ENCODE measurements at places on chromosomes 2 and 18.

- DNase-seq, result no peak
Observed at GRCh38 chr2:43086451-43087221, 139.8 kb downstream of the ZFP36L2 start.

DNA sequence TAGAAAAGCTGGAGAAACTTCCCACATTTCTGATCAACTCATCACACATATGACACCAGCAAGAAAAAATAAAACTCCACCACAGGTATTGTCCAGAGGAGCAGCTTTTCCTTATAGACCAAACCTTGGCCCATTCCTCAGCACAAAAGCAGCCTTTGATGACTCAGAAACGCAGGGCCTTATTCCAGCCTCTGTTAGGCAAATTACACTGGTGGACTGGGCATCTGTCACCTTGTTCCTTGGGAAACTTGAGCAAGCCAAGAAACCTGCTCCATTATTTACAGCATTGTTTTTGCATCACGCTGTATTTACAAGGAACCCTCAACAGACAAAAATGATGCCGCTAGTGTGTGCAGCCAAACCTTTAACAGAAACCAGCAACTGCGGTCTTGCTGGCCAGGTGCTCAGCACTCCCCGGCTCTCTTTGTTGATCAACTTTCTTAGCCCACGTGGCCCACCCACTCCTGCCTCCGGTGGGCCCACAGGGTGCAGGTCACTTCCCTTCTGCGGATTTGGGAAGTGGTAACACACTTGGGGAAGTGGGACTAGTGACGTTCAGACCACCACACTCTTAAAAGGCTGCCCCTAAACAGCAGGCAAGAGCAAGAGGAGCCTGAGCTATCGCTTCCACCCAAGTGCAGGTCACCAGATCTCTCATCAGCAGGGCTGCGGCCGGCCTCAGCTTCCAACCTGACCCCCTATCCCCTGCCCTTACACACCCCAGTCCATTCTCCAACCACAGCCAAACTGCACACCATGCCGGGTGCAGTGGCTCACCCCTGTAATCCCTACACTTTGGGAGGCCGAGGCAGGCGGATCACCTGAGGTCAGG lies 1.5 kb downstream of the AP1S3 start:
- peak; percentile 69 for DNase-seq

- DNase-seq, result no peak
Observed at GRCh38 chr2:1995987-1996386, 251.7 kb upstream of the PXDN start.

- no peak for DNase-seq
Observed at GRCh38 chr2:127661949-127662510, 13.3 kb downstream of the LIMS2 start.

DNA sequence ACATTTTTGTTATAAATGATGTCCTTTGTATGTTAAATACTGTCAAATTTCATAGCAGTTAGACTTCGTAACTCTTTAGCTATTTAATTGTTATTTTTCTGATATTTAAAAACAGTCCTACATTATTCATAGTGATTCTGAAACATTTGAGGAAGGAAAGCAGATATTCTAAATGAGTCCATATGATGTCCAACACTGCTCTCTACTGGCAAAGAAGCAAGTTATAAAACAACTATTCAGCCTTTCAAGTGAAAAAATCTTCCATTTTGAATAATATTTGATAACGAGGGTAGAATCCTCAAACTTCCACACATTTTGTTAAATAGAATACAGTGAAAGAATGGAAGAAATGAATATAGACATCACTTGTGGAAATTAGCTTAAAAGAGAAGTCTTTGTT lies 220.8 kb downstream of the GULP1 start:
- no peak for DNase-seq

DNA sequence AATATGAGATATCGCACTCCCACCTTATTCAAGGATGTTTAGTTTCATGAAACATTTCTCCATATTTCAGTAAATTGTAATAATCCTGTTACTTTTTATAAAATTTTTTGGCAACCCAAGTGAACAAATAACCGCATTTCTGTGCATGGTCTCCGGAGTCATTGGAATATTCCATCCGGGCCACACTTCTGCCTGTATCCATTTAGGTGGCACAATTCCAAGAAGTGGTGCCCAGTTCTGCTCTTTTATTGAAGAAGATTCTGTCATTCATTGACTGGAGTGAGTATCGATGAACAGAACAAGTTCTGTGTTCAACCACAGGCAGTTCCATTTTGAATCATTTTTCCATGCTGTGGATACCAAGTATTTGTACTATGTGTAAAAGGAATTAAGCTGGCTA lies 26.6 kb upstream of the ICOS start:
- DNase-seq, result no peak

Measured in memory B cell (primary cell).